RPMI7951 (cell line): ENCODE measurements at places on chromosomes 6 and 20.

DNA sequence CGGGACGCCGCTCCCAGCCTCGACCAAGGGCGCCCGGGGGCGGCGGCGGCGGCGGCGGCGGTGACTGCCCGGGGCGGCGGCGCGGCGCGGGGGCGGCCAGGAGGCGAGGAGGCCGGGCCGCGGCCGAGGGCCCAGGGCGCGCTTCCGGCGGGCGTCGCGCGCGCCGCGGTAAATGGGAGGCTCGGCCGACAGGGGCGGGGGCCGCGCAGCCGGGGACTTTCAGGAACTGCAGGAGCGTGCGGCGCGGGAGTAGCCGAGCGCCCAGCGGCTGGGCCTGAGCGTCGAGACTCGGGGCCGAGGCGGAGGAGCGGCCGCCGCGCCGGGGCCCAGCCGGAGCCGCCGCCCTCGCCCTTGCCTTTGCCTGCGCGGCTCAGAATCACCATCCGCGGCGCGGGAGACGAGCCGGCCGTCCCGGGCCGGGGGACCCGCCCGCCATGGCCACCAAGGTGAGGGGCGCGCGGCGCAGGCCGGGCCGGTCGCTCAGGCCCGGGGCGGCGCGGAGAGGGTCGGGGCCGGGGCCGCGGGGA is at the start of gene SNX9:
Gene SNX9 (plus strand): TSS at position 246 of the 527 bp plus-strand sequence. CDS start 189 bp downstream, at position 435.
- peak; percentile 80 for DNase-seq

DNA sequence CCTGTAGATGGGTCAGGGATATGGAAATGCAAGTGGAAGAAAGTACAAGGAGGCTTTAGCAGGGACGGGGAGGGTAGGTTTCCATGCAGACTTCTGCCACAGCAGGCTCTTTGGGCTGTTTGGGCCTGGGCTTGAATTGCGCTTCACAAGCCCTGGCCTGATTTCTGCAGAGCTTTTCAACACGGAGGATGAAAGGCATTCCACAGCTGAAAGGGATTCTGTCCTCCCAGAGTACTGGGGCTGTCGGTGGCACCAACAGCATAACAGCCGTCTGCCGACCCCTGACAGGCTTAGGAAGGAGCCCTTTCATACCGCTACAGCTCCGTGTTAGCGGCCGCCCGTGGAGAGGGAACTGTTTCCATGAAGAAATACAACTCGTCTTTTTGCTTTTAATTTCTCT is 22.9 kb upstream of the TBC1D7 start:
- DNase-seq = no peak

DNA sequence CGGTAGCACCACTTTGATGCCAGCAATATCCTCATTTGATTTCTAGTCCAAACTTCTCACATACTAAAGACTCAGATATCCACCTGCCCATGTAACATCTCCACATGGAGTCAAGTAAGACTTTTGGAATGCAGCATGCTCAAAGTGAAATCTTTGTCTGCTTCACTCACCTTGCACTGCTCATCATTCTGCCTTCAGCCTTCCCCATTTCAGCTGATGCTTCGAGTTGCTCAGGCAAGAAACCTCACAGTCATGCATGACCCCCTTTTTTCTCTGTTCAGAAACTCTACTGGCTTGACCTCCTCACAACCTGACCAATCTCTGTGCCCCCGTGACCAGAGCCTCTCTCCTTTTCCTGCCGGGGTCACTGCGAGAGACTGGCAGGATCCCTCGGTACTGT is 41.0 kb upstream of the KIF25 start:
- no peak for DNase-seq

GRCh38 chr6:121540210-121540609 is 104.8 kb downstream of the GJA1 start:
- no peak for DNase-seq

- no peak for DNase-seq
Measured at GRCh38 chr6:112008482-112008881, 45.4 kb upstream of the CCN6 start.

GRCh38 chr6:12748815-12749521 is 32.4 kb downstream of the PHACTR1 start:
- peak; percentile 25 for DNase-seq

DNA sequence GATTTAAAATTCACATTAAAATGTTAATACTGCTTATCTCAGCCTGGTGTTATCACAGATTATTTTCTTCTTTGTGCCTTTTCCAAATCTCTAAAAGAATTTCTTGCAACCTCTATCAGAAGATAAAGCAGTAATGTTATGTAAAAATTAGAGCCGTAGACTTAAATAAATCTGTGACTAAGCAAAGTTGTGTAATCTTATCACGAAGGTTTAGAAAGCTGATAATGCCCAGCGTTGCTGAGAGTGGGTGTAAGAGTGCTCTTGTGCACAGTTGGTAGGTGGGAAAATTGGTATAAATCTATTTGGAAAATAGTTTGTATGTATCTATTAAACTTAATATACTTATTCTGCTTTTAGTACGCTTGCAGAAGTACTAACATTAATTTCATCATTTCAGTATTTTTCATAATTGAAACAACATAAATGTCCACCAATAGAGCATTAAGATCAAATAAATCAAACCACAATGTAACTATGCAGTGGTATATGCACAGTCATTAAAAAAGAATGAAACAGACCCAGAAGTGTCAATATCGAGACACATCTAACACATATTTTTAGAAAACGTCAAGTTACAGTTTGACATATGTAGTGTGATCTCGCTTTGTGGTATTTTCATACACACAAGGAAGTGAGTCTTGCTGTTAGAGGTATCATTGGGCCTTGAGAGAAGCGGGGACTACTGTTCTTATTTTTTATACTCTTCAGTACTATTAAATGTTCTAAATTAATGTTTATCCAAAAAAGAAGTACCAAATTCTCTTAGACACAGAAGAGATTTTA is 54.4 kb upstream of the PBOV1 start:
- DNase-seq = no peak
